ENCODE measurements at places on chromosomes 7 and 10.

DNA sequence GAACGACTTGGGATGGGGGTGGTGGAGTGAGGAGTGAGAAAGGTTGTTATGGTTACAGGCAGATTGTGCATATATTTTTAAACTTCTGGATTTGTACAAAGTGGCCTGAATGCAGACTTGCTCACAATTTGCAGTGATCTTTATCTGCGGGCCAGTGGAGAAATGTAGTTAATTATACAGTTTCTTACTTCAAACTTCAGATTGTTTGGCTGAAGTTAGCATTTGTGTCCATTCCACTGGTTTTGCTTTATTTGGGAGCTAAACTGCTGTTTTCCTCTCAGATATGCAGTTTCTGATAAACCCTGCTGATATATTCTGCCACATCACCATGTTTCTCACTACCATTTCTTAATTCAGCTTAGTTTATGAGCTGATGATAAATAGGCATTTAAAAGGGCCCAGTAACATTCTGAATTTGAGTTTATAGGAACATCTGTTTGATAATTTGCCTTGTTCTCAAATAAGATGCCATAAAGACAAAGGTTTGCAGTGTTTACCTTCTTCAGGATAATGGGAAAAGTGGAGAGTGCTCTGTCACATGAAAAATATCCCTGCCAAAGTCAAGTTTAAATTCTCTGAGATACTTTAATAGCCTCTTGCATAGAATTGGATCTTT is 170.1 kb downstream of the ST7 start:
- DNase-seq = no peak

DNA sequence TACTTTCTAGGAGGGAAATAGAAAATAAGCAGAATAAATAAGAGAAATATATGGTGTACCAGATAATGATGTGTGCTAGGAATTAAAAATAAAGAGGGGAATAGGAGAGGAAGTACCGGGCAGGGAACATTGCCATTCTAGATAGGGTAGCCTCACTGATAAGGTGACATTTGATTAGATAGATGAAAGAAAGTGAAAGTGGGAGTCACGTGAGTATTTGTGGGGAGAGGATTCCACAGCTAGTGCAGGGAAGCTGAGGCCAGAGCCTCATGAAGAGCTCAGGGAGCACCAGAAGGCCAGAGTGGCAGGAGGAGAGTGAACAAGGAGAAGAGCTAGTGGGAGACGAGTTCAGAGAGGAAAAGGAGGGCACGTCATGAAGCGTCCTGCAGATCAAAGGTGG is 49.1 kb downstream of the CDHR3 start:
- DNase-seq = no peak

- peak; percentile 56 for DNase-seq
These were observed 11.6 kb upstream of the RBP3 start for GRCh38 chr10:47336387-47337134.

DNA sequence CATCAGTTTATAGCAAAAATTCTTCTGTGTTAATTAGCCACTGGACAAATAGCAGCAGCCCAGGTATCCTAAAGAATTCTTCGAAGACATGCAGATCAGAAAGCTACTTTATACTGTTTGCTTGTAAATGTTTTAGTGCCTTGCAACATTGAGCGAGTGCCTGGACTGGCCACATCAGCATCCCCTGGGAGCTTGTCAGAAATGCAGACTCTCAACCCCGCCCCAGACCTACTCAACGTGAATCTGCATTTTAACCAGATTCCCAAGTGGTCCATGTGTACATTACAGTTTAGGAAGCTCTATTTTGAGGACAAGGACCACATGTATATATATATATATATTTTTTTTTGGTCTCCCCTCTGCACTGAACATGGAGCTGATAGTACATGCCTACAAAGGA is 18.5 kb upstream of the PLEKHS1 start:
- DNase-seq = no peak

- no peak for DNase-seq
These were observed 95.0 kb upstream of the DDC start for GRCh38 chr7:50660040-50660829.

DNA sequence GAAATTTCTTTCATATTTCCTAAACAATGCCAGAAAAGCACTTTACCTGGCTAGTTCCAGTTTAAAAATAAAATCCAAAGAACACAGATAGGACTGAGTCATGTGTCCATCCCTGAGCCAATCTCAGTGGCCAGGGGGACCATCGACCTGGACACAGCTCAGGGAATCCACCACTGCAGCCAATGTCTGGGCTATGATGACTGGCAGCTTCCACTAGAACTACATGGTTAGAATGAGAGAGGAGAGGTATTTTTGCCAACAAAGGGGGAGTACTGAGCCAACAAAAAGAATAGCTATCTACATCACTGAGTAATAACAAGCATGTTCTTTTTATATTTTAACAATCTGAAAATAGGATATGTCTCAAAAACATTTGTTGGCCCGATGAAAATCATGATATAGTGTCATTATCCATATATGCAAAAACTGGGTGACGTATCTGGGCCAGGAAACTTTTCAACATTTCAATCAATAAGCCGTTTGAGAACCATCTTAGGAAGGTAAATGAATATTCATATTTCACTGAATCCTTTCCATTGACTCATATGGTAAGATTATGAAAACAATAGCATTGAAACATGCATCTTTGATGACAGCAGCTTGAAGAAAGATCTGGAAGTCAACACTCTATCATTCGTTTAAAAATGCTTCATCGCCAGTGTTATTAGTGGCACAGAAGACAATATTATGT is 104.0 kb downstream of the TPK1 start:
- DNase-seq = no peak

DNA sequence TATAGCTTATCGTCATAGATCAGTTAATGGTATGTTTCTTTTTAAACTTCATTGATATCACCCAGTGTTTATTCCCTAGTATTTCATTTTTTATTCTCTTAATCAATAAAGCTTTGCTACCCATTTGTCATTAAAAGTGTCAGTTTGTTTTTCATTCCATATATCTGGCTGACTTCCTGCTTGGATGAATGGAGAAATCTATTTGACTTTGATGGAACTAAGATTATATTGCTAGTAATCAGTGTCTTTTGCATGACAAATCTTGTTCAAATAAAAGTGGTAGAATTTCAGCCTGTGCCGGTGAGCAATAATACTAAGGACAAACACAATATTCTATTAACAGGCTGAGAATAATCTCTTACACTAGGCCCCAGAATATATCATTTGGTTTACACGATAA is 203.3 kb downstream of the SEC23IP start:
- DNase-seq = no peak

GRCh38 chr10:35470248-35470924 is 134.1 kb downstream of the CCNY start:
- no peak for DNase-seq

- DNase-seq = peak; percentile 53
These were observed 70.9 kb downstream of the SYPL1 start for GRCh38 chr7:106041140-106041717.

DNA sequence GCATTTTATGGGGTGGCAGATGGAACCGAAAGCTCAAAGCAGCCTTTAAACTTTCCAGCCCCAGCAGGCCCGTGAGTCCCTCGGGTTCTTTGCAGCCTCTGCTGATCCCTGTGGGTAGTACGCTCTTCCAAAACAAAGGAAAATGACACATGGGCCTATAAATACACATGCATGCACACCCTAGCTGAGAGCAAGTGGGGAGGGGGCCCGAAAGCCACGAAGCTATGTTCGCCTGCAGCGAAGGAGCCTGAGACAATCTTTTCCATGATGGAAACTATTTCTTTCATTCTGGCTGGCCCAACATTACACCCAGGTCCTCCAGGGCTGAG is 32.2 kb downstream of the CALML5 start:
- DNase-seq = no peak

GRCh38 chr7:69518705-69519077 is 79.6 kb upstream of the AUTS2 start:
- DNase-seq = no peak

- no peak for DNase-seq
These were observed 152.5 kb upstream of the YAE1 start for GRCh38 chr7:39413636-39414223.

DNA sequence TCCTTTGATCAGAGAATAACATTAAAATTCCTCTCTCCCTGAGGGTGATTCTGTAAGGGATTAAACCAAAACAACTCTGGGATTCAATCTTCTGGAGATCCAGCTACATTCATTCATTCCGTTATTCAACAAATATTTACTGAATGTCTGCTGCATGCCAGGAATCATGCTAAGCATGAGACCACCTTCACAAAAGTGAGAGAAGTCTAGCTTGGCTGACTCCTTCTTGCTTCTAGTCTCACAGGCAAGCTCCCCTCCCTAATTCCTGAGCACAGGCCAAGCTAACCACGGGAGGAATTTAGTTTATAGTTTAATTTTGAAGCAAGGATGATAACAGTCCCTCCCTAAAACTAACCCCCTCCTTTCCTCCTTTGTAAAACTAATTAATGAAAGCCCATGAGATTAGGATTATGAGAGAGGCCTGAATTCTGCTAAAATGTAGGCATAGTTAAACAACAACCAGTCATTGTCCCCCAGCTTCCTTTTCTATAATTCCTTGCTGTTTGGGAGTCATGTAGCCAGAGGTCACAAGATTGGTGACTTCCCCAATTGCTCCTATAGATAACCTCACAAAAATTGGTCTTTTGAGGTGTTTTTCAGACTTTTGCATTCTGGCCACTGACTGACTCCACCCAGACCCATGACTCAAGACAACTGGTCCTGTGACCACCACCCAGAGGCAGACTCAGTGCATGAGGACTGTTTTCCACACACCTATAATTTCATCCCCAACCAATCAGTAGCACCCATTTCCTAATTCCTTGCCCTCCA is 113.5 kb downstream of the ITGB8 start:
- no peak for DNase-seq

- no peak for DNase-seq
These were observed 233.6 kb downstream of the GLRX3 start for GRCh38 chr10:130369645-130370381.

- no peak for DNase-seq
These were observed 125.4 kb downstream of the DPP6 start for GRCh38 chr7:154177584-154177983.

- no peak for DNase-seq
These were observed 14.5 kb downstream of the LOXL4 start for GRCh38 chr10:98253499-98253898.

- peak; percentile 37 for DNase-seq
These were observed 27.0 kb upstream of the HIBADH start for GRCh38 chr7:27689591-27690164.
